ENCODE measurements at places on chromosomes 12 and 14. TPM values are rescaled to one million over a fixed set of nuclear protein-coding genes. Genes with fewer than 3 reads are reported as not detected.

The MMP19 gene
- total RNA-seq, result 3.8 TPM

The KLHDC1 gene
- total RNA-seq, result 2.1 TPM

The SMOC1 gene
- 15.4 TPM for total RNA-seq

The GLT1D1 gene
- total RNA-seq, result not detected

The SRRM4 gene
- not detected for total RNA-seq

The NCOR2 gene
- 36.7 TPM for total RNA-seq

The NPAS3 gene
- total RNA-seq, result not detected

The RIN3 gene
- 4.2 TPM for total RNA-seq

The CLEC4E gene
- not detected for total RNA-seq

The P3H3 gene
- 10.6 TPM for total RNA-seq
